Dermis microvascular lymphatic vessel endothelial cell (primary cell): ENCODE measurements at places on chromosomes 5 and 9. TPM values are rescaled to one million over a fixed set of nuclear protein-coding genes. Genes with fewer than 3 reads are reported as not detected.

- no peak for DNase-seq
Measured at GRCh38 chr5:157679801-157680200, 8.5 kb downstream of the C5orf52 start.

The ELAVL2 gene
- total RNA-seq = 0.25 and 0.77 TPM in 2 replicates

- no peak for DNase-seq
Measured at GRCh38 chr9:34701023-34701768, 8.7 kb downstream of the CCL21 start.

DNA sequence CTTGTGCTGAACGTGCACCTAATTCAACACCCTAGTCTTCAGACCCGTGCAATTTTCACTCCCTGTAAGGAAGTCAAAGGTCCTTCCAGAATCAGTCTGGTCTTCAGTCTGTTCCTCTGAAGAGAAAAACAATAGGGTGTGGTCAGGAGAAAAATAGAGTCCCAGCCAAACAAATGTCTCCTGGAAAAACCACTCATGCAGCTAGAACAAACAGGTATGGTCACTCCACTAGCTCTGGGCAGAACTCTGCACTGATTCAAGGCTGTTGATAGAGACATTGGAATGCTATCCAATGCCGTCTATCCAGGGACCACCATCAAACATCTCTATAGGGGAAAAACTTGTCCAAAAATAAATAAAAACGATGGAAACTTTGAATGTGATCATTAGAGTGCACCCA, 81.8 kb upstream of the MAP3K1 start:
- no peak for DNase-seq

DNA sequence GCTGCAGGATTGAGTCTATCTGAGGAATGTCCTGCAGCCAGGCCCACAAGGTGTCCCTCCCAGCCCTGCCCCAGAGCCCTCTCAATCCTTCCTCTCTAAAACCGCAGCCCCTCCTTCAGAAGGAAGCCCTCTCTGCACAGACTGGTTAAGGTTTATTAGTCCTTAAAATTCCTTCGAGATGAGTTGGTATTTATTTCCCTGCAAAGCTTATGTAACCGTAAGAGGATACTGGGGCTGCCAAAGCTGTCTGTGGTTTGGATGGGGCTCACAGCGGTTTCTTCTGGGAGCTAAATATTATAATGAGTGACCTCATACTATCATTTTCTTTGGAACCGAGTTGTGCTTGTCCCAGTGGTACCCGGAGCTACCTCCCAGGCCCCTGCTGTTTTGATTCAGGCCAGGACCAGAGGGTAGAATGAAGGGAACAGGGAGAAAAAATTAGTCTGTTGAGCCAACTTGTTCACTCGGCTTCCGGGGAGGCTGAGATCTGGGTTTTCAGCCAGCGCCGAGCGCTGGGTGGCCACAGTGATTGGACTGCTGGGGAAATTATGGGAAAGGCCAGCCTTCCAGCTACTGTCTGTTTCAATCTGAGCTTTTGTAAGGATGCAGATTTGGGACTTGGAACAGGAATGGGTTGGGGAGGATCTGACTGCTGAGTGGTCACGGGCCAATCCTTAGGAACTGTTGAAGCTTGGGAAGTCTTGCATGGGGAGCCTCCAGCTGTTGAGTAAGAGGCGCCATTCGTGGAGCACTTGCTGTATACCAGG, 107.5 kb downstream of the NDFIP1 start:
- peak; percentile 55 for DNase-seq

DNA sequence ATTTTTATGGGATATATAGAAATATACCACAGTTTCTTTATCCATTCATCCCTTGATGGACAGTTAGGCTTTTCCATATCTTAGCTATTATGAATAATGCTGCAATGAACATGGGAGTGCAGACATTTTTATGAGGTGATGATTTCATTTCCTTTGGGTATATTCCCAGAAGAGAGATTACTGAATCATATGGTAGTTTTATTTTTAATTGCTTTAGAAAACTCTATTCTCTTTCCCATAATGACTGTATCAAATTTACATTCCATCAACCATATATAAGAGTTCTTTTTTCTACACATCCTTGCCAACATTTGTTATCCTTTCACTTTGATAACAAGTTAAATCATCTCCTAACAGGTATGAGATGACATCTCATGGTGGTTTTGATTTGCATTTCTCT, 821.6 kb downstream of the TLE1 start:
- no peak for DNase-seq

DNA sequence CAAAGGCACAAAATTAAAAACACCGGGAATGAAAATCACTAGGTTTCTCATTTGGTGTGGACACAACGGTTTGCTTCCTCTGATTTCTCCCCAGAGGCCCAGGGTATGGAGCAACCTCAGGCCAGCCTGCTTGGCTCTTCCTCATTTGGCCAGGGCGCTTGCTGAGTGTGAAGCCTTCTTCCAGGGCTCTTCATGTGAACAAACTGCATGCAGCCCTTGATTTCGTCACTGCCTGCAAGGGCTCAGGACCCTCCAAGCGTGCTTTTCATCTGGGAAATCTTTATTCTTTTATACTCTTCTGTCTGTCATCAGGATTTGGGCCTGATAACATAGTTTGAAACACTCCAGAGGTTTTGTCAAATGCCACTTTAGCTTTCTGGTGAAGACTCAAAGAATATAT, 122.6 kb upstream of the KLF4 start:
- no peak for DNase-seq

The BTNL3 gene
- not detected in 2 replicates for total RNA-seq

DNA sequence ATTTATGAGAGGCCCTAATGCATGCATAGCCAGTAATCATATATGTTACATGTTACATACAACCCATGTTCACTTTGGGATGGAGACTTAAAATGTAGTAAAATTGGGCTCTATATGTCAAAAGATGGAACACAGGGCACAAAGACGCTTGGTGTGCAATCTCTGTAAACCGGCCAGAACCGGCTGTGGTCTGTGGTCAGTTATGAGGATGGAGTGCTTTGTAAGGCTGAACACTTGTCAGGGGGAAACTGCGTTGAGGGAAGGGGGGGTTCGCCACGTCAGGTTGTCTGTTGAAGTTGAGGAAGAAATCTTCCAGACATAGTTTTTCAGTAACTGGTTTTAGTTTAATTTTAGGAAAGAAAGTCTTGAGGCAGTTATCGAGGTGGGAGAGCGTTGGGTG, 2.7 kb upstream of the CKMT2 start:
- DNase-seq = no peak

DNA sequence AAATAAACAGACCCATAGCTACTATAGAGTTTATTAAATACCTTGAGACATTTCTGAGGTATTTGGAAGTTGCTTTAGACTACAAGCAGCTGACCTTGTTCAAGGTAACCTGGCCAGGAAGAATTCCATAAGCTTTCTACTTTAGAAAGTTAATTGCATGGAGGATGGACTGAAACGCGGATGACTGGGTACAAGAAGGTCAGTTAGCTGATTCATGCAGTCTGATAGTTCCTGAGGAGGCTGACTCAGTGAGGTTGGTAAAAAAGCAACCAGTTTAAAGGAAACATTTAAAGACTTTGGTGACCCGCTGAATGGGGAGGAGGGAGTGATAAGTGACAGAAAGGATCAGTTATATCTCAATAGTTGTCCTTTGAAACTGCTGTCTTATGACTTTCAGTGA, 670.1 kb upstream of the CDH9 start:
- DNase-seq = no peak

- DNase-seq = no peak
Measured at GRCh38 chr9:126371007-126371870, 44.6 kb downstream of the MVB12B start.

DNA sequence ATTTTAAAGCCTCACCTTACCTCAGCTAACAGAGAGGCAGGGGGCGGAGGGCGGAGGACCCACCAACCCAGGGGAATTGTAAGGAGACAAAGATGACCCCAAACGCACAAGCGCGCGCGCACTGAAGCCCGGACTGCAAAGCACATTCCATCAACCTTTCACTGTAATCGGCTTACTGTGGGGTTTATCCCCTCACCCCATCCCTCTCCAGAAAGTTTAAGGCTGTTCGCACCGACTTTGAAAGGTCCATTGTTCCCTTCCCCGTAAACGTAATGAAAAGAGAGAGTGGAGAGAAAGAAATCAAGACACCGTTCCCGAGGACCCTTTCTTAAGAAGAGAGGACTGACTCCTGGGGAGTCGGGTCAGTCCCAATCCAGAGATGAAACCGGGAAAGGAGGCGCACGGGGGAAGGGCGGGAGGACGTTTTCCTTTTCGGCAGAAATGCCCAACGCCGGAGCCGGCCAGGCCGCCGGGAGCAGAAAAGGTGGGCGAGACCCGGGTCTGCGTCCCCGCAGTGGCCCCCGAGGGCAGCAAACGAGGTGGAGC, 464 bp downstream of the CEMIP2 start:
- DNase-seq = no peak

The CDX1 gene
- total RNA-seq = not detected in 2 replicates

- DNase-seq = no peak
Measured at GRCh38 chr9:114448706-114449105, 56.6 kb downstream of the WHRN start.
